ENCODE measurements at places on chromosomes 16 and 17.

DNA sequence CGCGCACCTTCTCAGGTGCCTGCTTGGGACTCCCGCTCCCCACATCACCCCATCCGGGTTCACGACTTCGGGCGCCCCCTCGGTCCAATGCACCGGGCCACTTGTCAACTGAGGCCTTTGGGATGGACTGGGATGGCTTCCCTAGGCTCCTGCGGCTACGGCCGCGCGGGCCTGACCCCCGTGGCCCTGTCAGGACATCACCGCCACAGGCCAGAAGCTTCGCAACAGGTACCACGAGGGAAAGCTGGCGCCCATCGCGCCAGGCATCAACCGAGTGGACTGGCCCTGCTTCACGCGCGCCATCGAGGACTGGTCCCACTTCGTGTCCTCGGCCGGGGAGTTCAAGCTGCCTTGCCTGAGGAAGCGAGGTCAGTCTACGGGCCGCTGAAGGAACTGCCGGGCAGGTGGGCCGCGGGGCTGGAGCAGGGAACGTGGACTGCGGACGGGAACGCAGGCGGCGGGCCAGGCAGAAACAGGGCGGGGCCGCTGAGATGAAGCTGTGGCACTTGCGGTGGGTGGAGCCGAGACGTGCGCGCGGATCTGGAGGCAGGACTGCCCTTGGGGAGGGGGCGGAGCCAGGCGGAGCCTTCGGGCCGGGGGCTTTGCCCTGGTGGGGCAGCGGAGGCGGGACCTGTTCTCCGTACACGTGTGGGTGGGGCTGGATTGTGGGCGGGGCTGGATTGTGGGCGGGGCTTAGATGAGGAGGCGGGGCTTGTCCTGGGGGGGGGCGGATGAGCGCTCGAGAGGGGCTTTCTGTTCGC lies 13.7 kb upstream of the CNGB1 start:
- peak; percentile 65 for DNase-seq

GRCh38 chr17:71461498-71462169 lies 659.2 kb upstream of the SOX9 start:
- no peak for DNase-seq

GRCh38 chr17:28320215-28321061 lies 1.4 kb downstream of the TMEM97 start:
- no peak for DNase-seq

- DNase-seq, result no peak
These were observed 704.9 kb downstream of the MAF start for GRCh38 chr16:78895681-78896080.

- DNase-seq, result no peak
These were observed 18.6 kb downstream of the GAN start for GRCh38 chr16:81333356-81333755.

DNA sequence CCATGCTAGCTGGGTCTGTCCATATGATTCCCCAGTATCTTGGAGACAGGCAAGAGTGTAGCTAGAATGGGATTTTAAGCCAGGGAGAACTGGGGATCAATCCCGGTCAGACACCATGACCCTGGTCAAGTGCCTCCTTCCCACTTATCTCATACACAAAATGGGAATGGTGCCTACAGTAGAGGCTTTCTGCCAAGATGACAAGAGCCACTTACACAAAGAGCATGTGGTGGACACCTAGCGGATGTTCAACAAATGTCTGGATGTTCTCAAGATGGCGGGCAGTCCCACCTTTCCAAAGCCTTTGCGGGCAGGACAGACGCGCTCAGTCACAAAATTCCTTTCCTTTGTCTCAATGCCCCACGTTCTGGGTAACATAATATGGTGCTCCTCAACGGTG lies 57.3 kb downstream of the MAF start:
- DNase-seq, result no peak

DNA sequence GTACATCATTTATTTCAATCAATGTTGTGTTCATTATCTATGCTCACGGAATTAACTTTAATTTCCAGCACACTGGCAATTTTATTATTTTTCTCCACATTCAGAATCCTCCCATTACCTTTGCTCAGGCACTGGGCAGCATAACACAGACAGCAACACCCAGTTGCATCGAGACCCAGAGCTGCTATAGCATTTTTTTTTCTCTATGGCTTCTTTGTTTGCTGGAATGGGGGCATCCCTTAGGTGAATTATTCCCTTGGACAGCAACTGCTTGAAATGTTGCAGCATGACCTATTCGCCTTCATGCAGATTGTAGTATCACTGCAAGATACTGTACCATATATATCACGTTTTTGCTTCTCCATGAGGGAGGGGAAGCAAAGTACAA lies 88.8 kb downstream of the CHD9NB start:
- no peak for DNase-seq

- peak; percentile 77 for DNase-seq
These were observed 221.8 kb upstream of the TNRC6C start for GRCh38 chr17:77736721-77737120.

DNA sequence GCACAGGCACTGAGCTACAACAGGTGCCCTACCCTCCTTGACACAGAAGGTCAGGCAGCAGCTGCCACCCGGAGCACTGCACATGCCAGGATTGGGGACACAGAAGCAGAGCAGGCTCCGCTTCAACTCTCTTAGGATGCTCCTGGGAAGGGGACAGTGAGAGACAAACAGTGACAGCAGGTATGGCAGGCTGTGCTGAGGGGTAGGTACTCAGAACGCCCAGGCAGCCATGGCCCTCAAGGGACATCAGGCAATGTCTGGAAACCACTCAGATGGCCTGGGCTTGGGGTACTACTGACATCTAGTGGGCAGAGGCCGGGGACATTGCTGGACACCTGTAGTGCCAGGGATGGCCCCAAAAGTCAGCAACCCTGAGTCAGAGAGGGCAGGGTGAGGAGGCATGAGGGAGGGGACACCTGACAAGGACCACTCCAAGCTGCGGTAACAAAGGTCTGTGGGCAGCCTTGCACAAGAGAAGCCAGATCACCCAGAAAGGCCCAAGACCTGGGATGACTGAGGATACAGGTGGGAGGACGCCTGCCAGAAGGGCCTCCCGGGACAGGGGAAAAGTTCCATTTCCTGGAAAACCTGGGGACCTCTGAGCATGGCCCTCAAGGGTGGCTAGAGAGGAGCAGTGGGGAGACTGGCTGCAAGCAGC lies 21.2 kb downstream of the PEMT start:
- no peak for DNase-seq

DNA sequence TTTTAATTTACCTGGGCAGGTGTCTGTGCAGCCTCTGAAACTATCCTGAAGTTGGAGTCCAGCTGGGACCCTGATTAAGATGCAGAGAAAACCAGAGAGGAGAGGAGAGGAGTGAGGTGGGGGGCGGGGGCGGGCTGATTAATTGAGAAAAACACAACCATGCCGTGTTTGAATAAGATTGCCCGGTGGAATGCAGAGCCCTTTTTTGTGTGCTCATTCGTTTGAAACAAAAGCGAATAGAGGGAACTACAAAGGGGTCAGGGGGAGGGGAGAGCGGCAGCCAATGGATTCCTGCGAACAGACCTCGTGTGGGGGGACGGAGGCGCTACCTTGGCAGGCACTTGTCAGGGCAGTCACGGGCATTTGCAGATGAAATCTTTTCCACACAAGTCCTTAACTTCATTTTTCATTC lies 355.8 kb downstream of the SOX9 start:
- no peak for DNase-seq

- DNase-seq, result no peak
These were observed 44.2 kb downstream of the RPTOR start for GRCh38 chr17:80588702-80589383.

- DNase-seq, result no peak
These were observed 10.5 kb downstream of the SRL start for GRCh38 chr16:4231367-4231766.

DNA sequence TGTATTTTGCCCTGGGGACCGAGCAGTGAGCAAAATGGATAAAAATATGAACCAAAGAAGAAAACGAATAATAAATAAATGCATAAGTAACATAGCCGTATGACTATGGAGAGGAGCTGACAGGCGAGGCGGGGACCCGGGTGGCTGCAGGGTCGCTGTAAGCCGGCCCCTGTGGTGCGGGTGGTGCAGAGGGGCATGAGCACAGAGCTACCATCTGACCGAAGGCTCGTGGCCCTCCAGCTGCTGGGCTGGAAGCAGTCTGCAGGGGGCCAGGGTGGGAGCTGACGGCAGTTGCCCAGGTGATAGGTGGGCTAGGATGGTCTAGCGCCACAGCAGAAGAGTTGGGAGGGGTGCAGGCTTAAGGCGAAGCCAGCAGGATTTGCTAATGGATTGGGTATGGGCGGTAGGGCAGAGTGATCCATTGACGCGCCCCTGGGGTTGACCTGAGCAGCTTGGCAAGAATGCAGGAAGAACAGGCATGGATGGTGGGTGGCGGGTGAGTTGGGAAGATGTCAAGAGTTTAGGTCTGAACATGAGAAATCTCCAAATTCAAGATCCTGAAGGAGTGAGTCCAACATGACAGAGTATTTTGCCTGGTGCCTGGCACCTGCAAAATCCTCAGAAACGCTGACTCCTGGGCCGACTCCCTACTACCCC lies 228.0 kb downstream of the FOXL1 start:
- DNase-seq, result peak; percentile 50

- DNase-seq, result no peak
These were observed 11.8 kb downstream of the ALDH3A2 start for GRCh38 chr17:19660219-19660870.

GRCh38 chr17:50316016-50316587 lies 29.8 kb upstream of the XYLT2 start:
- no peak for DNase-seq

DNA sequence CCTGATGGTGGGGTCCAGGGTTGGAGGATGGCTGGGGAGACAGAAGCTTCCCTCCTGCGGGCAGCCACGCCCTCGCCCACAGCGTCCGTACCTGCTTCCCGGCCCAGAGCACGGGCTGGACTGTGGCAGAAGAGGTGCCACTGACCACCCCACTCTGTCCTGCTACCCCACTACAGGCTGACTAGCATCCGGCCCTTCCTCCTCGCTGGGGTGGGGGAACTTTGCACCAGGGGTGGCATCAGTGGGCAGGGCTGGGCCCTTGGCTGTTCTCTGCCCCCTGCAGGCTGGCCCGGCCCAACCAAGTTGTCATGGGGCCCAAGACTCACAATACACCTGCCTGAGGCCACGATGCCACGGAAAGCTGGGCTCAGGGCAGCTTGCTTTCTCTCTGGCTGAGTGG lies 73.0 kb downstream of the KLHDC4 start:
- DNase-seq, result no peak

- no peak for DNase-seq
These were observed 16.4 kb downstream of the TELO2 start for GRCh38 chr16:1509307-1510221.

DNA sequence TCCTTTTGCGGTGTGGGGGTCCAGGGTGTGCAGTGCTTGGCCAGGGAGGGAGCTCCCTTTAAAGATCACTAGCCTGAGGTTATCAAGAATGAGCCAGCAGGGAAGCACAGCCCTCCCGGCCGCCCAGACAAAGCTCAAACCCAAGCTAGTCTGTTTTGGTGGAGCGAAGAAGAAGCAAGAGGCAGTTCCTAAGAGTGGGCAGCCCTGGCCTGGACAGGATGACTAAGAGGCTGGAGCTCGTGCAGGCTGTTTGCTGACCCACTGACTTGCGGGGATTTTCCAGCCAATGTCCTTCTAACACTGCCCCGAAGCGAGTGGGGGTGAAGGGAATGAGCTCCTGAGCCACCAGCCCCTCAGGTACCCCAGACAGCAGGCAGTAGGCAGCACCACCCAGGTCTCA lies 134.4 kb downstream of the COPRS start:
- no peak for DNase-seq

- no peak for DNase-seq
These were observed 186.1 kb downstream of the RPTOR start for GRCh38 chr17:80730739-80731138.

DNA sequence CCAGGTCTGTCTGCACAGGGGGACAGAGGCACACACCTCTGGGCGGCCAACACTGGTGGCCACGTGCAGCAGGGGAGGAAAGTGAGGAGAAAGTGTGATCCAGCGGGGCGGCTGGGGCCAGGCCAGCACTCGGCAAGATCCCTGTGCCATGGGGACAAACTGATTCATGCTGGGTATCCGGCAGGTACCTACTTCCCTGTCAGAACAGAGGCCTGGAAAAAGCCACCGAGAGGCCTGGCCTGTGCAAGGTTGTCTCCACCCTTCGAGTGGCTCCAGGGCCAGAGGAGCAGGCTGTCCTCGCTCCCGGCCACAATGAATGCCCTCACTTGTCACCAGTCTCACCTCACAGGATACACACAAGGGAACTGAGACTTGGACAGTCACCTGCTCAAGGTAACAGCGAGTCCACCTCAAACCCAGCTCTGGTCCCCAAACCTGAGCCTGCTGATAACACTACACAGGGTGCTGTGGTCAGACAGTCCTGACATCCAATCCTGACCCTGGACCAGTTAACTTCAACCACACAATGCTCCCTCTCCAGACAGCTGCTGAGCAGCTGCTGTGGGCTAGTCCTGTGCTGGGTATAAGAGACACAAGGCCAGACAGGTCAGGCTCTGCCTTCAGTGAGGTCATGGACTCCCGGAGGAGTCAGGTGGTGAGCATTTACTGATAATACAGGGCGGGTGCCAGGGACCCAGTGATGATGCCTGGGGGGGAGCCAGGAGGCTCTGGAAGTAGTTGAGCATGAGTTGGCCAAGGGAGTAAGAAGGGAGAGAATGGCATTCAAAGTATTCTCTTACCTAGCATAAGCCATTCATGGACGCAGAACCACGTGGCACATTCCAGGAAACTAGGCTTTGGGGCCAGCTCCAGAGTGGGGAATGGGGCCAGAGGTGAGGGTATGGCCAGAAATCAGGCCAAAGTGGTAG lies 53.0 kb downstream of the VAC14 start:
- no peak for DNase-seq

DNA sequence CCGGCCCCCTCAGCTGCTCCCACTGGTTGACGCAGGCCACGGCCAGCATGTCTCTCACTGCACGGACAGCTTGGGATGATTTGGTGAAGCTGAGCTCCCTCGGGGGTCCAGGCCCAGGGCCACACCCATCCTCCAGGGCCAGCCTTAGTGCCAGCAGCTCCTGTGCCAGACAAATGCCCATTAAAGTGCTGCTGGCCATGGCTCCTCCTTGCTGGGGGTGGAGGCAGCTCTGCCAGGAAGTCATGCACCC lies 2.5 kb downstream of the TRIM47 start:
- no peak for DNase-seq

- no peak for DNase-seq
These were observed 96.8 kb upstream of the ELAC2 start for GRCh38 chr17:13114601-13115031.

Data from lower leg skin (tissue), 4 donors.